Glomerular endothelial cell (primary cell): ENCODE measurements at places on chromosomes 16 and 17. TPM values are rescaled to one million over a fixed set of nuclear protein-coding genes. Genes with fewer than 3 reads are reported as not detected.

Gene NPB
- 0.68 and 1.9 TPM in 2 replicates for total RNA-seq

Gene GPR142
- 0.10 TPM in 1 of 2 replicates, not detected in the other for total RNA-seq

Gene PHOSPHO1
- 0.10 TPM in 1 of 2 replicates, not detected in the other for total RNA-seq

Gene GPS2
- 48.2 and 64.6 TPM in 2 replicates for total RNA-seq

Gene DPEP1
- total RNA-seq = 1.8 TPM in 1 of 2 replicates, not detected in the other

Gene UMOD
- not detected in 2 replicates for total RNA-seq

Gene KRT40
- not detected in 2 replicates for total RNA-seq

Gene ITGAD
- total RNA-seq = not detected in 2 replicates
